NCI-H1417 treated with DMSO at 0.1 percent for 48 hours (cell line): ENCODE measurements at places on chromosomes 1 and 21.
A peak's percentile ranks its signal among the peaks of the same experiment; 100 is the strongest.

- no peak for DNase-seq
Measured at GRCh38 chr1:183711741-183712361, 58.7 kb upstream of the APOBEC4 start.

DNA sequence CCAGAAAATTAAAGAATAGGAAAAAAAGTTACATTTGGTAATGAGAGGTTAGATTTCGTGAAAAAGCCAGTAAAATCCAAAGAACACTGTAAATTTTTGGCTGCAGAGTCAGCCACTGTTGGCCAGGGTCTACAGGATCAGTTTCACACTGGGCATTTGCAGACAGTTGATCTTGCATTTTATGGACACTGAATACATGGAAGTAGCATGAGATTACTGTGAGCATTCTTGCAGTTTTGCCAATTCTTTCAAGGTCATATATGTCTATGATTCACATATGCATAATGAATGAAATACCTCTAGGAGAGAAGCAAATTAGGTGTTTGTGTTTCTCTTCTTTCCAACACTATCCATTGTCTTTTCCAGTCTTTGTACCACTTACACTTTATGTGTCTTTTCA lies 200.8 kb upstream of the DPYD start:
- no peak for DNase-seq

GRCh38 chr1:110619412-110620249 lies 13.5 kb upstream of the KCNA2 start:
- DNase-seq: peak; percentile 43

- DNase-seq: no peak
Measured at GRCh38 chr21:17784180-17784598, 35.0 kb downstream of the C21orf91 start.

DNA sequence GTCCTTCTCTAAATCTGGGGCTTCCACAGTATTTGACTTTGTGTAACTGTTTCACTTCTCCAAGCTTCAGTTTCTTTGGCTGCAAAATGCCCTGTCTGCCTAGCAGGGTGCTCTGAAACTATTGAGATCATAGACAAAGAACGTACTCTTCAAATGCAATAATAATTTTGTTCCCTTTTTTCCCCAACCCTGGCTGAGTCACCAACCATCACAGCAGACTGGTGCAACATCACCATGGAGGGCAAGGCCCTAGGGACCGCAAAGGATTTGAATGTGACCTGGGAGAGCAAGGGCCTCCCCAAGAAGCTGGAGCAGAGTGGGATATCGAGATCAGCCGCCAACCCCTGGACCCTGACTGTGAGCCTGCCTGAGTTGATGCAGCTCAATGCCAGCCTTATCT lies 115.0 kb downstream of the FCRL5 start:
- DNase-seq: no peak

DNA sequence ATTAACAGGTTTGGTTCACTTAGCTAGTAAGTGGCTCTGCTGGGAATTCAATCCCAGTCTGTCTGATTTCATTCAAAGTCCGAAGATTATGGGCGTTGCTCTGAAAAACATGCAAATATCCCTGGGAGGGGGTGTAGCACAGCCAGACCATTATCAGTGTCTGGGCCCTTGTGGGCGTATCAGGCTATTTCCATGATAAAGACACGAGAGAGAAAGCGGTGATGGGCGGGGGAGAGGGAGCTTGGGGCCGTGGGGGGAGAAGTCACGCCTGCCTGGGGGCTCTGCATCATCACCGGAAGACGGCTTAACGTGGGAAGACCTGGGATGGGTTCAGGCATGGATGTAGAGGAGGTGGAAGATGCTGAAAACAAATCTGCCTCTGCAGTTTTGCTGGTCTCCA lies 25.8 kb downstream of the IL6R start:
- no peak for DNase-seq

DNA sequence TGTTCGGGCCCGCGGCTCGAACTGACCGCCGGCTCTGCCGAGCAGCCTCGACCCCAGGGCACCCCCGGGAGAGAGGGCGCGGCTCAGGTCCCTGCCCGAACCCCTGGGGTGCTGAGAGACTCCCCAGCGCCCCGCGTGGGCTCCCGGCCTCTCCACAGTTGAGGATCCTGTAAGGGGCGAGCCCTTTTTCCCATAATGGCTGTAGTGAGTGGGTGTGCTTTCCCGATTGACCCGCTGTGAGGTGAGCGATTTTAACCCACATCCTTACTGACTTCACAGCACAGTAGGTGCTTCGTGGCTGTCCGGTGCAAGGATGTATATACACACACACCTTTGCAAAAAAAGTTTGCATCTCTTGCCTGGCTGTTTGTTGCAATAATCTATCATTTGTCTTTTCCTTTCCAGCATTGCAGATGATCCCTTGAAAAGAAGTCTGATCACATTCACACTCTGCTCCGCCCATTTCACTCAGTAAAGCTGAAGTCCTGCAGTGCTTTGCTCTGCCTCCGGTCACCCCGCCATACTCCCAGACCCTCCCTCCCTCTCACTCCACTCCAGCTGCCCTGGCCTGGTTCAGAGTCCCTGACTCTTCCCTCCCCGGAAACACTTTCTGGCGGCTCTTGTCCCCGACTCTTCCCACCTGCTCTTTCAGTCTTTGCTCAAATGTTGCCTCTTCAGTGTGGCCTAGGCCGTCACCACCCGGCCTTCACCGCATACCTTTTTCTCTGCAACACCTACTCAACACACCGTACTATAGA lies 955 bp upstream of the UBE2G2 start:
- no peak for DNase-seq

GRCh38 chr1:193070386-193070753 lies 11.0 kb downstream of the RO60 start:
- no peak for DNase-seq

DNA sequence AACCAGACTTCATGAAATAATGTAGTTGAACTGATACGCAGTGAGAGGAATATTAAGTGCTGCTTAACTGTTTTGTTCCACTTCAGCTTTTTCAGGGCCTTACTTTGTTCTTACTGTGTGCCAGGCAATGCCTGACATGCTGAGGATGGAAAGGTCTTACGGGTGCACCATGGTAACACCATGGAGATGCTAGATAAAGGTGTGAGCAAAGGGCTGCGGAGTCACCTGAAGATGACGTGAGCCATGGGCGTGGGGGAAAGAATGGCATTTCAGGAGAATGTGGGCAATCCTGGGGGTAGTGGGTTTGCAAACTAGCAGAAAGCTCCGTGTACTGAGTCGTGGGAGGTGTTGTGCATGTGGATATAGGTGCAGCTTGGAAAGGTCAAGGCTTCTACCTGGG lies 27.3 kb downstream of the MAN1C1 start:
- no peak for DNase-seq

GRCh38 chr1:207873055-207873890 lies 37.7 kb downstream of the CD34 start:
- no peak for DNase-seq

GRCh38 chr21:42060166-42060565 lies 11.0 kb upstream of the UMODL1 start:
- no peak for DNase-seq

DNA sequence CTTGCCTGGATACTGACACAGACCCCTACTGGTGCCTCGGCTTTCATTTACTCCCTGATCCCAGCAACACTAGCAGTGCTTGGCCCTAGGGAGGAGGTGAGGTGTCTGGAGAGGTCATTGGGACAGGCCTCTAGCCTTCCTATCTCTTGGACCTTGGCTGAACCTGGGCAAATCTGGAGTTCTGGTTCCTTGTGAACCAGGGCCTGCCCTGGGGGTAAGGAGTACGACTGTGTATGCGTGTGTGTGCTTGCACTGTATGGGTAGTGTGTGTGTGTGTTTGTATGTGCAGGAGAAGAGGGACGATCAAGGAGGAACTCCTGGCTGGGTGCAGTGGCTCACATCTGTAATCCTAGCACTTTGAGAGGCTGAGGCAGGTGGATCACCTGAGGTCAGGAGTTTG lies 252.7 kb upstream of the CSF3R start:
- DNase-seq: no peak

DNA sequence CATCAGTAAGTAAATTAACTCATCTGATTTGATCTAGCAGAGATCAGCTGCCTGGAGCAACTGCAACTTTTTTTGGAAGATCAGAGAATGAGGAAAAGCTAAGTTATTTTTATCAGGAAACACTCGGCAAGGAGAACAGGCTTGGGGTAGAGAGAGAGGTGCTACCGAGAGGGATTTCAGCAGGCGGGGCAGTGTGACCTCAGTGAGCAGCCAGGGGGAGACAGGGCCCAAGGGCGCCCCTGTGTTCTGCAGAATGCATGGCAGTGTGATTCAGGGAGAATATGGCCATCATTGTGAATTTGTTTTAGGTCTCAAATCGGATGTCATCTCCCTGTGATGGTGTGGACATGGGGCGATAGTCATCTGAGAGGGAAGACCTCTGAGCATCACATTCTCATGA lies 484.1 kb upstream of the VAMP3 start:
- no peak for DNase-seq

DNA sequence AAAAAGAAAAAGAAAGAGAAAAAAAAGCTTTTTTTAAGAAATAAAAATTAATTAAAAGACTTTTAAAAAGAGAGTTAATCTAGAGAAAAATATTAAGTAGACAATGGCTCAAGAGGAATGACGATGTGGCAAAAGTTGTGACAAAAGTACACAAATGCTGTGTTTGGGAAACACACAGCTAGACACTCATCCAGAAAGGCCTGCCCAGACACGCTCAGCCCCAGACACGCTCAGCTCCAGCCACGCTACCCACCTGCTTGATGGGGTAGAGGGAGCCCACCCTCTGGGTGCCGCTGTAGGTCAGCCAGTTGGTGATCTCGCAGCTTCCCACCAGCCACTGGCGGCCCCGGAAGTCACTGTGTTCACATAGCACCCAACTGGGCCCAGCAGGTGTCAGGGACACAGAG lies 10.2 kb downstream of the CD52 start:
- DNase-seq: peak; percentile 46

GRCh38 chr1:113534875-113535274 lies 144.6 kb downstream of the MAGI3 start:
- DNase-seq: no peak
